Spleen (tissue), 13 donors: ENCODE measurements at places on chromosomes 16 and 17.

GRCh38 chr17:76467366-76467765, at the start of gene AANAT:
TSS of gene AANAT (plus strand) at chr17:76467603. CDS start at chr17:76468747, 1,144 bp downstream.
- no peak for DNase-seq
- peaks cover 32% of the 10 kb centered on the region for H3K4me1 ChIP-seq
- H3K27me3 ChIP-seq = no peaks in the 10 kb centered on the region
- no peak within 1 kb of the TSS for H3K4me3 ChIP-seq

DNA sequence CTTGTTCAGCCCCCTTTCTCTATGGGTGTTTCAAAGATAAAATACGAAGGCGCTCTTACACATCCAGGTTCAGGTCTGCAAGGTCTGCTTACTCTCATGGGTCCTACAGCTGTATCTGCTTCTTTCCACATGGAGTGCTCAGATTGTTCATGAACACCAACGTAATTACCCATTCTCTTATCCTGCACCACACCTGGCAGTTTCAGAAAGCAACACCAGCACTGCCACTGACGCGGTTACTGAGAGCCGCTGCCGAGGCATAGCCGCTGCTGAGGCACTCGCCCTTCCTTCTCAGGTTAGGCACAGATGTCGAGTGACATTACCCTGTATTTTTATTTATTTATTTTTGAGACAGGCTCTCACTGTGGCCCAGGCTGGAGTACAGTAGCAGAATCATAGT, 147.1 kb downstream of the RPTOR start:
- H3K27me3 ChIP-seq = no peaks in the 10 kb centered on the region
- H3K27ac ChIP-seq = no peak overlapping the region
- H3K4me1 ChIP-seq = peaks cover 36% of the 10 kb centered on the region
- H3K36me3 ChIP-seq = no peaks in the 10 kb centered on the region
- DNase-seq = no peak

DNA sequence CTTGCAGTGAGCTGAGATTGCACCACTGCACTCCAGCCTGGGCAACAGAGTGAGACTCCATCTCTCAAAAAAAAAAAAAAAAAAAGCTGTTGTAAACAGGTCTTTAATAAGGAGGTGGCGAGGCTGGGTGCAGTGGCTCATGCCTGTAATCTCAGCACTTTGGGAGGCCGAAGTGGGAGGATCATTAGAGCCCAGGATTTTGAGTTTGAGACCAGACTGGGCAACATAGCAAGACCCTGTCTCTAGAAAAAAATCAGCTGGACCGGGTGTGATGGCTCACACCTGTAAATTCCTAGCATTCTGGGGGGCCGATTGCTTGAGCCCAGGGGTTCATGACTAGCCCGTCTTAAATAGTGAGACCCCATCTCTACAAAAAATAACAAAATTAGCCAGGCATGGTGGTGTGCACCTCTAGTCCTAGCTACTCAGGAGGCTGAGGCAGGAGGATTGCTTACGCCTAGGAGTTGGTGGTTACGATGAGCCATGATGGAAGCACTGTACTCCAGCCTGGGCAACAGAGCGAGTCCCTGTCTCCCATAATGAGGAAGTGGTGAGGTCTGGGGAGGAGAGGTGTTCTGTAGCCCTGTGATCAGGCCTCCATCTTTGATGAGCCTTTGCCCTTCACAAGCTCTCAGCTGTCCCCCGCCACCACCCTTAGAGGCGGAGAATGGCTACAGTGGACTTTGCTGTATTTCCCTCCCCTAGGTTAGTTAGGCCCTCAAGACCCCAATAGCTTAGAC, 36.2 kb downstream of the ZNF778 start:
- no peak overlapping the region for H3K4me3 ChIP-seq
- peaks cover 12% of the 10 kb centered on the region for H3K27me3 ChIP-seq
- no peaks in the 10 kb centered on the region for H3K36me3 ChIP-seq
- peaks cover 15% of the 10 kb centered on the region for H3K4me1 ChIP-seq
- DNase-seq = no peak
- no peak overlapping the region for H3K27ac ChIP-seq

GRCh38 chr17:3685174-3685573, 10.8 kb downstream of the P2RX5 start:
- peaks cover 15% of the 10 kb centered on the region for H3K4me1 ChIP-seq
- no peak overlapping the region for H3K4me3 ChIP-seq
- no peak for DNase-seq
- H3K36me3 ChIP-seq = peaks cover under 1% of the 10 kb centered on the region
- peak overlapping the region; percentile 64 for H3K27ac ChIP-seq

DNA sequence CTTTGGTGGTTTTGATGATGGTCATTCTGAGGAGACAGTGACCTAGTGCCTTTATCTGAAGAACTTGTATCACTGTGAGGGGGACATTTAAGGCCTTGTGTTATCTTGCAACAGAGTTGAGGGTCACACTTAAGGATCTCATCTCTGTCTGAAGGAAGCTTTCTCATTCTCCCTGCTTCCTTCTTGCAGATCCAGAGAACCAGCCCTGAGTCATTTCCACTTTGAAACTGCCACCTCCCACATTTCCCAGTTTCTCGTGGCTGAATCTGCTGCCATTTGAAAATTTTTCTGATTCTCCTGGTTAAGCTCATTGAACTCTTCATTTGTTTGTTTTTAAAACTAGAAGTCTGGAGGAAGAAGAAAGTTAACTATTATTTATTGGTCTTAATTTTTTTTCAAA, 190.2 kb upstream of the CDH11 start:
- H3K27ac ChIP-seq = no peak overlapping the region
- no peaks in the 10 kb centered on the region for H3K4me1 ChIP-seq
- H3K4me3 ChIP-seq = no peak overlapping the region
- no peaks in the 10 kb centered on the region for H3K27me3 ChIP-seq

DNA sequence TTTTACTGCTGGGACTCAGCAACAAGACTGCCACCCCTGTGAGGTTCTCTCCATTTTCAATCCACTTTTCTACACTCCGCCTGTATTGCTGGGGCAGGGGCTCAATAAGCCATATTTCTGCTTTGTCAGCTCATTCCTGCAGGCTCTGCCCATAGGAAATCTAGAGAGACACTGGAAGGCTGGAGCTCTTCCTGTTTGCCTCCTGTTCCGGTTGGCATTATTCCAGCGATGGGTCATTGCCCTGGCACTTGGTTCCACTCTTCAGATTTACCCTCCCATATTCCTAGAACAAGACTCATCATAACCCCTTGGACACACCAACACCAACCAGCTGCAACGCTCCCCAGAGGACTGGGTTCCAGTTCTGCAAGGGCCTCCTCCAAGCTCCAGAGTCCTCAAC, 210.4 kb downstream of the CA10 start:
- no peaks in the 10 kb centered on the region for H3K27me3 ChIP-seq
- no peaks in the 10 kb centered on the region for H3K4me1 ChIP-seq
- DNase-seq = no peak
- H3K36me3 ChIP-seq = no peaks in the 10 kb centered on the region
- H3K27ac ChIP-seq = no peak overlapping the region

GRCh38 chr17:2250140-2251095, 53.2 kb downstream of the SMG6 start:
- H3K27ac ChIP-seq = no peak overlapping the region
- H3K4me3 ChIP-seq = no peak overlapping the region
- H3K4me1 ChIP-seq = no peaks in the 10 kb centered on the region
- peaks cover 3% of the 10 kb centered on the region for H3K36me3 ChIP-seq
- H3K27me3 ChIP-seq = no peaks in the 10 kb centered on the region

GRCh38 chr17:19945009-19945626, 32.5 kb downstream of the AKAP10 start:
- H3K27me3 ChIP-seq = no peaks in the 10 kb centered on the region
- no peak overlapping the region for H3K27ac ChIP-seq
- no peak overlapping the region for H3K4me3 ChIP-seq
- H3K4me1 ChIP-seq = peaks cover 3% of the 10 kb centered on the region
- H3K36me3 ChIP-seq = peaks cover 21% of the 10 kb centered on the region
- DNase-seq = no peak

DNA sequence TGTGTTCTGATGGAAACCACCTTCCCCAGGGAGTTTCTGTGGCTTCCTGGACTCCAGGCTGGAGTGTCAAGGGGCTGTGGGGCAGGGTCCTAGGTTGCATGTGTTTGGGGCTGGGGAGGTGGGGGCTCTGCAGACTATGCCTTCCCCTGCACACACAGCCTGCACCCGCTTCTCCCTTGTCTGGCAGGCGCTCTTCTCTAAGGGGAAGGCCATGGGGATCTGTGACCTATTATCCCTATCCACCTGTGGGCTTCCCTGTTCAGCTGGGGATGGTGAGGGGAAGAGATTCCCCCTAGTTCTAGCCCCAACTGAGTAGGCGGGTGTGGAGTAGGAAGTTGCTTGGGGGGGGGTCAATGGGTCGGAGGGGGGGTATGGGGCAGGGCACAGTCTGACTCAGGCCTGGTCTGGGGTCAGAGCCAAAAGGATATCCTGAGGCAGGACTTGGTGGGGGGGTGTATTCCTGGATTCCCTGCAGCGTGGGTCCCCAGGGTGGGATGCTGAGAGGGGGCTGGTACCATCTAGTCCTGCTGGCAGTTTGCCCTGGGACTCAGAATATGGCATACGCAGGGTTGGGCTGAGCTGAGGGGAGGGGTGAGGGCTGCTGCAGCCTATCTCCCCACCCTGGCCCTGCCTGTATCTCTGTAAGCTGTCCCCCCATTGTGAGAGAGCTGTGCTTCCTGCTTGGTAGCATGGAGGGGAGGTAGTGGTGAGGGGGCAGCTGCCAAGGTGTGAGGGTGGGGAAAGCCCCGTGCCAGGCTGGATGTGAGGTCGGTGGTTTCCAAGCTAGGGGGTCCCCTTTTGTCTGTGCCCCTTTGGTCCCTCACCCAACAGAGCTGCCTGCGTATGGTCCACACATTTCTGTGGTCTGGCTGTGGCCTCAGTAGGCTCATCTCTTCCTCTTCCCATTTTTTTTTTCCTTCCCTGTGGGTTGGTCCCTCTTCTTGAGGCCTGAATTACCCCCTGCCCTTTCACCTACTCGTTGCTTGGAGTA, 14.7 kb downstream of the RARA start:
- H3K27ac ChIP-seq = peak overlapping the region; percentile 88
- no peaks in the 10 kb centered on the region for H3K36me3 ChIP-seq
- H3K4me1 ChIP-seq = peaks cover 100% of the 10 kb centered on the region
